Breast epithelium (tissue), 4 donors: ENCODE measurements at places on chromosomes 2 and 18.

DNA sequence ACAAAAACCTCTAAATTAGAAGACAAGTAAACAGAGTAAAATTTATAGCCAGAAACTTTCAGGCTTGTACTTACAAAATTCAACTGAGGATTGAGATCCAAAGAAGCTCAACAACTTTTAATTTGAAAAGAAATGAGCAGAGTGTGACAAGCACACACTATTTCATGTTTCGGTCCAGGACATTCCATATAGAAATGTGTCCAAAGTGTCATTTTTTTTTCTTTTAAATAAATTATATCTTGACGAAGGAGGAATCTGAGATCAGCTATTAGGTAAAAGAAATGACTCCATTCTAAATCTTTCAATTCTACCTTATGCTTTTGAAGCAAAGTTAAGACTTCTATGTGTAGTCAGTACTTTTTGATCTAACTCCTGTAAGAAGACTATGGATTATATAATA, 4.6 kb downstream of the FN1 start:
- no peak for DNase-seq

- no peak for DNase-seq
These were observed 62.6 kb downstream of the PLCL1 start for GRCh38 chr2:197867033-197867432.

GRCh38 chr2:147250652-147251356, 594.0 kb upstream of the ACVR2A start:
- DNase-seq, result no peak

DNA sequence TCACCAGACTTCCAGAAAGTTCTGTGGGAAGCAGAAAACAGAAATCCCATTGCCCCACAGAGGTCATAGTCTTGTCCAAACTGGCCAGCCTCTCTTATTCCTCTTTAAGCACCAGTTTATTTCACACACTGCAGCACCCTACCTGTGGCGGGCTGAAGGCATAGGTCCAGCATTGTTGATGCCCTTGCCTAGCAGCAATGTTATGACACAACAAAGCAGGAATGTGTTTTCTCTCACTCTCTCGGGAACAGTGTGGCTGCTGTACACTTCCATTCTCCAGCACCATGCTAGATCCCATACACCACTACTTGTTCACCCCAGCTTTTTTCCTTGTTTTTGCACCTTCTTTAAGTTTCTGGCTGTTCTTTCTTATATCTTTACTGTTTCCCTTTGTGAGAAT, 181.6 kb downstream of the DNAH6 start:
- DNase-seq, result no peak

GRCh38 chr2:65479524-65479923, 47.1 kb upstream of the SPRED2 start:
- no peak for DNase-seq

GRCh38 chr18:36028859-36029258, 38.5 kb downstream of the RPRD1A start:
- DNase-seq, result no peak

DNA sequence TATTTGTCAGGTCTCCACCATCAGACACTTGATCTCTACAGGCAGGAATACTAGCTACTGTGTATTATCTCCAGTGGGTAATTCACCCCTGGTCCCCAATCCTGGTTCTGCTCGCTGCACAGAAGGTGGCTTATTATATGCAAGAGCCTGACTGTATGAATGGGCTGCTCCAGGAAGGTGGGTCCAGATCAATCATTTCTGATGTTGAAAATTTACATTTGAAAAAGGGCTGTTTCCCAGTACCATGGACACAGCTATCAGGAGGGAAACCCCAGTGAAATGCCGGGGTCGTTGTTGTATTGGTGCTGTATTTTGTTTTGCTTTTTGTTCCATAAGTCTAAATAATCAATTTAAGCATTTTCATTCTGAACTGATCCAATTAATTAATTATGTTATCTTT, 367.6 kb downstream of the RND3 start:
- no peak for DNase-seq

- DNase-seq, result no peak
These were observed 15.0 kb upstream of the GPC1 start for GRCh38 chr2:240420206-240421104.

GRCh38 chr18:24443870-24444269, 16.6 kb upstream of the HRH4 start:
- DNase-seq, result no peak

DNA sequence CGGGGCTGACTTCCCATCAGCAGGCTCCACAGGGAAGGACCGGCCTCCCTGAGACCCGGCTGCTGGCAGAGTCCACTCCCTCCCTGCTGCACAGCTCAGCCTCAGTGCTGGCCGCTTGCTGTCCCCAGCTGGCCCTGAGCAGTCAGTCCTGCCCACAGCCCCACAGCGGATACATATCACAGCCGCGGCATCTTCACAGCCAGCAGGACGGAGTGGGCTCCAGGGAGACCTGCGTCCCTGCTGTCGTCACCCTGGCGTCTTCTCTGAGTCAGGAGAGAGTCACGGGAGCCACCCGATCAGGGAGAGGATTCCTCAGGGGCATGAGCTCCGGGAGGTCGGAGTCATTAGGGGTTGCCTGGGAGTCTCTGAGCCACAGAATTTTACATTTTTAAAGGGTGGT, 13.1 kb upstream of the SNTG2 start:
- DNase-seq, result no peak

DNA sequence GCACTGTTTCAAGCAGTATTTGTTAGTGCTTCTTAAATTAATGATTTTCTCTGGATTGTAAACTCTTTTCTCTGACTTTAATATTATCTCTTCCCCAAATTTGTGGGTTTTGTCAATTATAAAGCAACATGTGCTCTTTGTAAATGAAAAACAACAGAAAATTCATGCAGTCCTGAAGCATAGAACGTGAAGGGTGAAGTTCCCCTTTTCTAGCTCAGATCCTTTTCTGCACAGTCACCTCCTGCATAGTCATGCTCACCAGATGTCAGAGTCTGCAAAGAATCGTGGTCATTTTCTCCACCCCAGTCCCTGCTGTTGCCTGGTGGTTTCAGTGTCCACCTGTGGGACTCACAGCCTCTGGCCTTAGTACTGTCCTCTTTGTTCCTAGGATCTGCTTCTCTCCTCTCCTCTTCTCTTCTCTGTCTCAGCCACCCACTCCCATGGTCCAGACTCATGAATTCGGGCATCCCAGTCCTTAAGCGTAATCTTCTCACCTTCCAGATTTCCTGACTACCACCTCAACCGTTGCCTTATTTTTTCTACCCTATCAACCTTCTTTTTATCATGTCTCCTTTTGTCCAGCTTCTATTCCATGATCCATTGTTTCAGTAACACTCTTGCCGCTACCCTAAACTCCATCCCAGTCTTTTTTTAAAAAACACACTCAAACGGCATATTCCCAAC, 229.1 kb downstream of the RTP5 start:
- no peak for DNase-seq

- no peak for DNase-seq
These were observed 491 bp downstream of the ALK start for GRCh38 chr2:29920631-29921559.

DNA sequence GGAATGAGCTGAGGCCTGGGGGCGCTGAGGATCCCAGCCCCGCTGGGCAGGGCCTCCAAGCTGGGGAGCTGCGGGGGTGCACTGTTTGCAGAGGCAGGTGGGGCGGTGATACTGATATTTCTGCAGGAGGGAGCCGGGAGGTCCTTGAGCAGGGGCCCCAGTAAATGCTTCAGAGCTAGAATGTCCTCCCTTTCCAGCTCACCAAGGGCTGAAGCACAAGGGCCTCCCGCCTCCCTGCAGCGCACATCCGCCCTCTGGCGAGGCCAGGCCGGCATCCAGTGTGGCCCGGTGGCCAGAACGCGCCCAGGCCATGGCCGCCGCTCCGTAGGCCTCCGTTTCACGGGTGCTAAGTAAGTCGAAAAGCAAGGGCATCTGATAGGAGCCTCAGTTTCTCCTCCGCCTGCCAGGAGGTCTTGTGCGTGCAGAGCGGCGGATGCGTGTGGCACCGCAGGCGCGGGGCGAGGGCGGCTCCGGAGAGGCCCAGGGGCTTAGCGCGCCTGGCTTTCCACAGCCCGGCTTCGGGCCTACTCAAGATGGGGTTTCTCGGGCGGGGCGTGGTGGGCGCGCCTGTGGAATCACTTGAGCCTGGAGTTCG, 29.5 kb upstream of the CHMP1B start:
- DNase-seq, result no peak

- no peak for DNase-seq
These were observed 32.1 kb downstream of the ZFP36L2 start for GRCh38 chr2:43194121-43194869.

GRCh38 chr2:80326214-80326613, 21.7 kb upstream of the LRRTM1 start:
- DNase-seq, result no peak

DNA sequence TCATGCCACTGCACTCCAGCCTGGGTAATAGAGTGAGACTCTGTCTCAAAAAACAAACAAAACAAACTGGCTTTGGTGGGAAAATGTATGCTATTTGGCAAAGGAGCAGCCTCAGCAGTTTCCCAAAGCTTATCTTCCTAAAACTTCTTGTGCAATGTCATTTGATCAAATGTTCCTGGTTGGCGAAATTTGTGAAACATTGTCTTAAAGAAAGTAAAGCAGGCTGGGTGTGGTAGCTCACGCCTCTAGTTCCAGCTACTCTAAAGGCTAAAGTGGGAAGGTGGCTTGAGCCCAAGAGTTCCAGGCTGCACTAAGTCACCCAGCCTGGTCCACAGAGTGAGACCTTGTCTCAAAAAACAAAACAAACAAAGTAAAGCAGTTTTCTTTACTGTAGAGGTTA, 17.3 kb upstream of the TAF4B start:
- DNase-seq, result no peak

DNA sequence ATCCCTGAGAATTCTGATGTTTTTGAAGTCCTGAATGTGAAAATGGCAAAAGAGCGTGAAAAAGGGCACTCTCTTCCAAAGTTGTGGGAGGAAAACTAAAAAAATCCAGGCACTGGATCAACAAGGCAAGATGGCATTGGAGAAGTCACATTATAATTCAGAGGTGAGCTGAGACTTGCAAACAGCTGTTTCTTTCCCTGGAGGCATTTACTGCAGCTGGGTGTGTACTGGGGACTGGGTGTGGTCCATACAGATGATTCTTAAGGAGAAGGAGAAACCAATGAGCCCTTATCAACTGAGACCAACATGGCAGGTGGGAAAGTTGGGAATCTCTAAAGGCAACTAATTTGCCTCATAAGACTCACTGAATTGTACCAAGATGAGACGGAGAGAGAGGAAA, 313.9 kb downstream of the TRIB2 start:
- no peak for DNase-seq
